ENCODE measurements at places on chromosomes 3 and 15.

- DNase-seq, result no peak
Observed at GRCh38 chr15:47273864-47274263, 443.4 kb upstream of the SEMA6D start.

DNA sequence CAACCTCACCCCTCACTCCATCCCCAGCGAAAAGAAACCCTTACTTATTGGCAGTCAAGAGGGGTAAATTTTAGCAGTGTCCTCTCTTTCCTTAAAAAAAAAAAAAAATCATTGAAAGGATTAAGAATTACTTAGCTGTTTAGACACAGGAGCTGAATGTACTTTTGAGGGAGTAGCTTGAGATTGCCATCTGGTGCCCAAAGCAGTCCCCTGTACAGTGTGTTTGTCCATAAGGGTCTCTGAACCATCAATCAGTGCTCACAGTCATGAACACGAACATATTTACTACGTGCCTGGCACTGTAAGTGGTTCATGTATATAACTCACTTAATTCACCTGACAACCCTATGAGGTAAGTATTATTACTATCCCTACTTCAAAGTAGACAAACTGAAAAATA, 463.5 kb downstream of the RAP2B start:
- DNase-seq, result no peak

DNA sequence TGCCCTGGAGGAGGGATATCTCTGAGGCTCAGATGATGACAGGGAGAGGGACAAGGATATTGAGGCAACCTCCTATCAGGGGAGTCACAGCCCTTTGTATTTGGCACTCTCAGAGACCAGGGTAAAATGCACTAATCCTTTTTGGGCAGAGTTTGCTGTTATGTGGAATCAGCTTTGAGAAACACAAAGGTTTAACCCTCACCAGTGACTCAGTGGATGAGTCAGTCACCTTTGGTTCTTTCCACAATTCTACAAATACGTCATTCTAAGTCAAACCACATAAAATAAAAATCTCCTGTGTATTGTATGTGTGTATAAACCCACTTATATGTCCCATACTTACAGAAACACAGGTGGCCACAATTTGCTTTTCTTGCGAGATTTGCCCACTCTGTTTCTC, 5.1 kb downstream of the LSAMP start:
- no peak for DNase-seq

DNA sequence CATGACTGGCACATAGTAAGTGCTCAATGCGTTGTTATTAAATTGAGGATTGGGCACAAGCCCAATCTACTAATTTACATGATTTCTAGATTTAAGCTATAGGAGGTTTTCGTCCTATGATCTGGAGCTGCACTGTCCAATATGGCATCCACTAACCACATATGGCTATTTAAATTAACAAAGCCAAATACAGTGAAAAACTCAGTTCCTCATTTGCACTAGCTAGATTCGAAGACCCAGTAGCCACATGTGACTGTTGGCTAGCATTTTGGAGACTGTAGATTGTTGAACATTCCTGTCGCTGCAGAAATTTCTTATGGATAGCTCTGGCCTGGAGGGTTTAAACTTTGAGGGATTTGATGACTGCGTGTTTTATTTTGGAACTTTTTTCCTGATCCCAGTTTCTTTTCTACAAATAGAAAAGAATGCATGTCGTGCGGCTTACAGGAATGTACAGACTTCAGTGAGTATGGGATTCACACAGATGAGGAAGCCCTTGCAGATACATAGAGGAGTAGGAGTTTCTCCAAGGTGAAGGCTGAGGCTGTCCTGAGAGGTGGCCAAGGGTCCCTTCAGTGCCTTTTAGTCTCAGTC, 82.8 kb downstream of the SLCO3A1 start:
- DNase-seq, result no peak

DNA sequence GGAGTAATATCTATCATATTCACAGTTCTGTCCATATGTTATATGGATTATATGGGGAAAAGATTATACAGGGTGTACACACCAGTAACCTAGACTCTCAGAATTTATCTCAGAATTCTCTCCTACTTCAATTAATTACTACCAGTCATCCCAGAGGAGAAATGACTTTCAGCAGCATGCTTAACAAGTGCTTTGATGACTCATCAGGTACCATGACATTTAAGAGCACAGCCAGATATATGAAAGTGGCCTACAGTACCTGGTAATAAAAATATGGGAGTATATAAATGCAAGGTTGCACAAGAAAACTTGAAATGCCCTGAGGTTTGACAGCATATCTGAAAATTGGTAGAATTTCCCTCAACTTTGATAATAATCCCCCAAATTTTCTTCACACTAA, 1273.0 kb downstream of the OTOL1 start:
- DNase-seq, result no peak

- no peak for DNase-seq
Observed at GRCh38 chr15:72338148-72338547, 18.2 kb upstream of the CELF6 start.

DNA sequence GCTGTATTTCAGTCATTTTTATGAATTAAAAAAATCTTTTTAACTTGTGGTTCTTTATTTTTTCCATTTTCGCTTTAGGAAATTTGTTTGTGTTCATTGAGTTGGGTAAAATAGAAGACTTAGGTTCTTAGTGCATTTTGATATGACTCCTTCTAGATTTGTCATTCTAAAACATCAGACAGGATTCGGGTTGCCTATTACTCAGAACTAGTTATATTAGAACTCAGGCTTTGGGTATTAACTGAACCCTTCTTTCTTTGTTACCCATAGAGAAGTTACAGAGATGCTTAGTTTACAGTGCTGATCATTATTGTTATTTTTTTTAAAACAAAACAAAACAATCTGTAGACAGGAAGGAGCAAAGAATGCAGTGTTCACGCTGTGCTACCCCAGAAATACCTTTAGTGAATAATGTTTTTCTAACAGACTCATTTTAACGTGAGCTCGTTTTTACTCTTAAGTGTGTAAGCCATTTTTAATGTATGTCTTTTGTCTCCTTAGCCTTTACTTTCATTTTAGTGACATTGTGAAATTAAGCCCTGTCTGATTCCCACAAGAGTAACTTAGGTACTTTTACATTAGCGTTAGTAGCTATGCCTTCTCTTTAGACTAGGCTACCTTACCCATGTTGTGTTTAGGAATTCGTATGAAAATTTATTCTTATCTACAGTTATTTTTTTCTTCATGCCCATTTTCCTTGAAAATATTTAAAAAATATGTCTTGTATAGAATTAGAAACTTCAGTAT, 53.4 kb downstream of the CMC1 start:
- DNase-seq, result no peak

- peak; percentile 38 for DNase-seq
Observed at GRCh38 chr3:127629467-127630403, 750 bp downstream of the PODXL2 start.

DNA sequence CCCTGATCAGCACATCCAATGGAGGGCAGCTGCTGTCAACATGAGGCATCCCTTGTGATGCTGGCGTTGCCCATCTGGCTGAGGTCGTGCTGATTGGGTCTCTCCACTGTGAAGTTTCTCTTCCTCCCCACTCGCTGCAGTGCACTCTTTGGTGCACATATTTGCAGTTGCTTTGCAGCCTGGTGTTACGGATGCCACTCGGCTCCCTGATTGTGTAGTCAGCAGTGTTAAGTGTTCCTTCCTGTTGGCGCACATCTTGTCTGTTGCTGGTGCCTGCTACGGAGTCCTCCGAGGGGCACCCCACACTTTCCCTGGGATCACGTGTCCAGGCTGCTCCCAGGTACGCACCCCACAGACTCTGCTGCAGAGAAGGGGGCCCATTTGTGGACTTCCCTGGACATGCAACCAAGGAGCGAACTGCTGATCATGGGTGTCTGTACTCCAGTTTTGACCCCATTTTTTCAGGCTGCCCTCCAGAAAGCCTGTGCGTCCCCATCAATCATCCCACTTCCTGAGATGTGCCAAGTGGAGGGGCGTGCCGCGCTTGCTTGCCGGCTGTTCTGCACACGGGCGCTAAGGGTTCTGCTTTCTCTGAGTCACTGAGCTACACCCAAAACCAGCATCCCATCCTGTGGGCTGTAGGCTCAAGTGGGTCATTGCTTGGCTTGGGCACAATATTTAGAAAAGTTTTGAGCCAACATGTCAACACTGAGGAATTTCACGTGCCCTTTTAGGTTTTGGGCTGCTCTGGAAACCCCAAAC, 98.6 kb downstream of the FBLN2 start:
- no peak for DNase-seq

DNA sequence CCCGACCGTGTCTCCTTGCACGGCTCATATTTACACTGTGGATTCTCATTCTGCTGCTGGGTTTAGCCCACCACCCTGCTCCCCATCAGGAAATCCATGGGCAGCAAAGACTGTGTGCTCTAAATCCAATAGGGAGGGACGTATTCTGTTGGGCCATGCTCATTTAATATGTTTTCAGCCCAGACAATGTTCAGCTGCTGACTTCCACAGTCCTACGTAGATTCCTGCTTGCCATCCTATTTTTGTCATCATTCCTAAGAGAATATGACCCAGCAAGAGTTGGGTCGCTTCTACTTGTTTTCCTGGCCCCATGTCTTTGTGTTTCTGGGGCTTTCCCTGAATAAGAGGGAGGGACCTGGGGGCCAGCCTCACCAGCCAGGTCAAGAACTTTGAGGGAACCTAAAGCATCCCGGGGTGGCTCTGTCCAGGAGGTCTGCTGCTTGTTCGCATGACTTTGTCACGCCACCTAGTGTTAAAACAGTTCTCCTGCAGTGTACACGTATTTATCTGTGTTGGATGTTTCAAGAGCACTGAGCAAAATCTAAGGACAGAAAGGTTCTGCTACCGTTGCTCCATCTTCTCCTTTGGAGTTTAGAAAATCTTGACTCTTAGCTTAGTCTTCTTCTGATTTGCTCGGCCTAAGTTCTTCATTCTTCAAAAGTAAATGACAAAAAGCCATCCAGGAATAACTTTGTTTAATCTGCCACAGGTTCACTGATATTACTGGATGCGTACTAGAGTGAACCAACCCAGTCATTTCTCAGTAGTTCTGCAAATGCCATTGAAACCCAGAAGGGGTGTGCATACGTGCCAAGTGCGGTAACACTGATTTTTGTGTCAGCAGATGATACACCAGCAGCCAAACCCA, 79.8 kb upstream of the NR2E3 start:
- peak; percentile 14 for DNase-seq

GRCh38 chr3:97197083-97197482, 382.7 kb downstream of the EPHA6 start:
- DNase-seq, result no peak

DNA sequence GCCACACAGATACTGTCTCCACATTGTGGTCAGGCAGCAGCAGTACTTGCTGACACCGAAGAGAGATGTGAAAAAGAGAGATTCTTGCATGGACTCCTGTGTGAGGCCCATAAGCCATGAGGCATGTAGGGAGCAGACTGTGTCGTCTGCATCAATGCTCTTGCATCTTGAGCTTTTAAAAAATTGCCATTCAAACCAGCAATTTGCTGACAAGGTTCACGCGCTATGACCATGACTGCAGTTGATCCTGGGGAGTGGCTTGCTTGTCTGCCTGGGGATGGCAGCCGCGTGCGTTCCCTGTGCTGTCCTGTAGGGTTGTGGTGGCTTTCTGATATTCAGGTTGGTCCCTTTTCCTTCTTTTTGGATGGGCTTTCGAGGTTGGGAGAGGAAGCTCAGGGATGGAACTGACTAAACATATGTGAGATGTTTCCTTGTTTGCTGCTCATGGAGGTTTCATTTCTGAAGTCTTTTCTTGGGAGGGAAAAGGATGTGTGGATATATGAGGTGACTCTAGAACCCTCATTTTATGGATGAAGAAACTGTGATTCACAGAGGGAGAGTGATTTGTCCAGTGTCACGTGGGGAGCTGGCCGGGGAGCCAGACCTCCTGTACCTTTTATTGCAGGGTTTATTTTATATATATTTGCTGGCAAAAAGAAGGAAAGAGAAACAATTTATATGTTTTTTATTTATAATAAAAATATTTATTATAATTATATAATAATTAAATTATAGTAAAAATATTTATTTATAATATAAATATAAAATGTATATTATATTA, 48.6 kb downstream of the LPP start:
- DNase-seq, result no peak

- no peak for DNase-seq
Observed at GRCh38 chr15:25671132-25671531, 192.0 kb downstream of the ATP10A start.

DNA sequence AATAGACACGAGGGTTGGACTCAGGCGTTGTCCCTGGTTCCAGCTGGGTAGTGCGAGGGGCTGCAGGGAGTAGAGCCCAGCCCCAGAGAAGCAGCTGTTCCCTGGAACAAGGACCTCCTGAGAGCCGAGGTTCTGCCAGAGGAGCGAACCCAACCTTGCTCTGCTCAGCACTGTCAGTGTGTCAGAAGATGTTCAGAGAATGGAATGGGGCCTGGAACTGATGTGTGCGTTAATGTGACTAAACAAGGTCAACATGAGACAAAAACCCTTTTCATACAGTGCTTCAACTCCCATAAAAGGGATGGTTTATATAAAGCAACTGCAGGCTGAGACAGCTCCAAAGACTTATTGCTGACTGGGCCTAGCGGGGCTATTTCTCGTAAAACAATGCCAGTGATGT, 35.5 kb upstream of the HACD2 start:
- no peak for DNase-seq

GRCh38 chr3:110897046-110897445, 174.6 kb upstream of the NECTIN3 start:
- no peak for DNase-seq

DNA sequence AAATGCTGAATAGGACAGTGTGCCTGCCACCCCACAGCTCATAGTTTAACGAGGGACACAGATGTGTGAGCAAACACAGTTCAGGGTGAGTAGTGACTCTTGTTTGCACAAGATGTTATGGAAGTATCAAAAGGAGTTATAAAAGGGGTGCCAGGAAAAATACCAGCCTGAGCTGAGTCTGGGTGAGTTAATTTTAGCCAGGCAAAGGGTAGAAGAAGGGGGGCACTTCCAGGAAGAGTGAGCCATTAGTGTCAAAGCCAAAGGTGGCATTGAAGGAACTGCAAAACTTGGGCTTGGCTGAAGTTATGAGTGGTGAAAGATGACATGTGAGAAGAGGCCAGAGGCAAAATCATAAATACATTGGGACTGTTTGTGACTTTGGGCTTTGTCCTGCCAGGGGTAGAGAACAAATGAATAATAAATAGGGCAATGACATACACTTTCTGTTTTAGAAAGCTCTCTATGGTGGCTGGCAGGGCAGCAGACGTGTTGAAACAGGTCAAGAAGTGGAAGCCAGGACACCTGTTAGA, 1.9 kb upstream of the SPPL2A start:
- no peak for DNase-seq

- DNase-seq, result no peak
Observed at GRCh38 chr3:98645039-98645438, 51.6 kb upstream of the CPOX start.

- no peak for DNase-seq
Observed at GRCh38 chr3:128326051-128326823, 140.5 kb downstream of the DNAJB8 start.

- DNase-seq, result no peak
Observed at GRCh38 chr3:88235102-88235501, 85.3 kb downstream of the C3orf38 start.

DNA sequence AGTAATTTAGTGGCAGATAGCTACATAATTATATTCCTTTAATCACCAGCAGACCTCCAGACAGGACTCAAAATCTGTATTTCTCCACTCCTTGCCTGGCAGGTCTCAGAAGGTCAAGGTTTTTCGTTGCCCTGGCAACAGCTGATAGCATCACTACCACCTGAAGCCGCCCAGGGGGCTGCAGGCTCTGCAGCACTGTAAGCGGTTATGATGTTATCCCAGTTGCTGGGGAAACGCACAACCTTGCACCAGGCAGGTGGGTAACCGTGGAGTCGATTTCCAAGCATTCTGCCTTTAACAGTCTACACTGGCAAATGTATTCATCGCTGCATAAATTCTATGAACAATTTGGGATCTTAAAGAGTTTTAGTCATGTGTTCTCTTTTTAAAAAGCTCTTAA, 756.3 kb downstream of the NTRK3 start:
- no peak for DNase-seq

All from CD4-positive, alpha-beta T cell (primary cell).